Stimulated activated CD8-positive, alpha-beta memory T cell treated with anti-CD3 and anti-CD28 coated beads, Interleukin-15, amount 100 ng/mL, for 1 hour (primary cell): ENCODE measurements at places on chromosomes 4 and X.

DNA sequence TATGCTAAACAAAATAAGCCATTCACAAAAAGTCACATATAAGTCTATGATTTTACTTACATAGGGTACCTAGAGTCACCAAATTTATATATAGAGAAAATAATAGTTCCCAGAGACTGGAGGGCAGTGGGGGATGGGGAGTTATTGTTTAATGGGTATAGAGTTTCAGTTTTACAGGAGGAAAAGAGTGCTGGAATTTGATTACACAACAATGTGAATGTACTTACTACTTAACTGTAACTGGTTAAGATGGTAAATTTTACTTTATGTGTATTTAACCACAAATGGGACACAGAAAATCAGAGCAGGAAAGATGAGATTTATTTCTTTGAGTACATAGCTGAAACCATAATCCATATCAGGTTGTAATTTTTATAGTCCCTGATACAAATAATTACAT is 144.4 kb downstream of the TMA16 start:
- no peak for DNase-seq

DNA sequence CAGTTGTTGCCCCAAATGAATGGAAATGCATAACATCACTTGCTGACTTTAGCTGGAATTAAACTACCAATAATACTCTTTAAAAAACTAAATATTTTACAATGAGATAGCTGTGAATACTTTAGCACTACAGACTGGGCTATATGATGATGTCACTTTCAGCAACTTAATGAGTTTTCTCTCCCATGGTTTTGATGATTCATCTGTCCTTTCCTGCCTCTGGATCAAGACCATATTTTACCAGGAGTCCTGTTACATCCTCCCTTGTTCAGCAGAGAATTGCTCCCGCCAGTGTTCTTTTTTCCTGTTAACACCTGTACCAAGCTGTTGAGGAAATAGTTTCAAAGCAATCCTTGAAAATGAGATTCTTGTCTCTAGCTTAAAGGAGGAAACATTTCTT is 543.0 kb downstream of the SPRY1 start:
- no peak for DNase-seq

DNA sequence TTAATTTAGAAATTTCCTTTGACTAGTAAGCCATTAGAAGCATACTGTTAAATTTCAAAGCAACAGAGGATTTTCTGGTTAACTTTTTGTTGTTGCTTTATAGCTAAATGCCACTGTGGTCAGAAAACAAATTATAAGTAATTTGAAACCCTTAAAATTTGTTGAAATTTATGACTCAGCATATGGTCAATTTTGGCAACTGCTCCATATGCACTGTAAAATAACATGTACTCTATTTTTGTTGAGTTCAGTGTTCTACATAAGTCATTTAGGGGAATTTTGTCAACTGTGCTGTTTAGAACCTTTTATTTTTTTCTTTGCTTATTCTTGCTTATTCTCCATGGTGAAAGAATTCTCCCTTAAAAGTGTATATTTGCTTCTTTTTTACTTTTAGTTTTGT is 28.6 kb downstream of the SCLT1 start:
- DNase-seq = no peak

- no peak for DNase-seq
These were observed 591.7 kb downstream of the CCSER1 start for GRCh38 chr4:90718931-90719330.

DNA sequence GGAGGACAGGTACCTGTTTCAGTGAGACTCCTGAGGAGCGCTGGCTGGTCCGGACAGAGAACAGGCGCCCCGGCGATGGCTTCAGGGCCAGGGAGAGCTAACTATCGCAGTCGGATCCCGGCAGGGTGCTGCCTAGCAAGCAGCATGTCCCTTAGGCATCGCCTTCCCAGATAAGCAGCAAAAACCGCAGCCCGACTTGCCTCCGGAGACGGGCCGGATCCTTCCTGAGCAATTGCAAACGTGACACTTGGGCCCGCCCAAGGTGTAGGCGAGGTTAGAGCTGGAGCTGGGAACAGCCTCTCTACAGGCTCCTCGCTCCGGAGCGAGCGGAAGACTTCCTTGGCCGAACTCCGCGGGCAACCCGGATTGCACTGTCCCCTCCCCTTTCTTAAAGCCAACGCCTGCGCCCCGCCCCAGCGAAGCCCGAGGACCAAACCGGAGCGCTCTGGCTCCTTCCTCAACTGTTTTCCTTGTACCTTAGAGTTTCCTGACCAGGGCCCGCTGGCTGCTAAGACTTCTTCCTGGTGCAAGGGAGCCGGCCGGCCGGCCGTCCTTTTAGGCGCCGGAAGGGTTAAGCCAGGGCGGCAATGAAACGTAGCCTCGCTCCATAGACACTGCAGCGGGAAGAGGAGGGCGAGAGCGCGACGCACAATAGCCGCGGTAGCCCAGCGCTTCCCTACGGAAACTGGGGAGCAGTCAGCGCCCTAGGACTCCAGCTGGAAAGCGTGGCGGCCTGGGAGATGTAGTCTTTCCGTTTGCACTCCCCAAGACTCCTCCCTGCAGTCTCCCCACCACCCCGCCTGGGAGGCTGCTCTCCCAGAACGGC is at the start of gene OPHN1:
Gene OPHN1, minus strand, starts transcription at position 341 of the 826 bp plus-strand sequence. CDS start 475 bp downstream, outside the sequence.
- no peak for DNase-seq

GRCh38 chr4:35614120-35614519 is 630.2 kb downstream of the ARAP2 start:
- DNase-seq = no peak

GRCh38 chrX:122703762-122704161 is 480.3 kb upstream of the GRIA3 start:
- DNase-seq = no peak

DNA sequence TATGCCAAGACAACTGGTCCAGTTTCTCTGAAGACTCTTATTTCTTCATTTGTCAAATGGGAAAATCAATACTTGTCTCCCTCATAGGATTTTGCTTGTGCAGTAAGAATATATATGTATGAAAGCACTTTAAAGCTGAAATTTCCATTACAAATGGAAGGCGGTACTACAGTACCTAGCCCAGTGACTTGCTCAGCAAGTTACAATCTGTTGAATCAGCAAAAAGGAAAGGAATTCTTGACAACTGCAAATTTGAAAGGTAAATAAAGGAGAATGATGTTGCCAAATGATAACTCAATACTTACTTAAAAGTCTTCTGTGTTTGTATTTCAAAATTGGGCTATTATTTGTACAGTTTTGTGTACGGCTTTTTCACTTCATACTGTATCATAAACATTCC is 71.1 kb downstream of the PKD2 start:
- DNase-seq = no peak

GRCh38 chr4:84870398-84871163 is 95.9 kb downstream of the WDFY3 start:
- DNase-seq = no peak

DNA sequence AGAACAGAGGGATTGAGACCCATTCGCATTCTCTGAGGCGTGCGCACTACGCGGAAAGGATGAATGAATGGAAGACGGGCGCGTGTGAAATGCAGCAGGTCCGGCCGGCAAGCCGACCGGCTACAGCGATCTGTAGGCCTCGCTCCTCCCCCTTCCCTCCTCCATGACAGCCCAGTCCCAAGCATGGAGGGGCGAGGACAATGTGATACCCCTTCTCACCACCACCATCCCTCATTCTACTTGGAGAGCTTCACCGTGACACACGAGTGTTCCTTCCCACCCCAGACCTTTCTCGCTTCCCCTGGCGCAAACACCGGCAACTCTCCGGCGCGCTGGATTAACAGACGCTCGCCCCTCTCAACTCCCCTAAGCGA is 815 bp downstream of the EIF4E start:
- peak; percentile 27 for DNase-seq

GRCh38 chrX:40087425-40088298 is 10.1 kb downstream of the BCOR start:
- no peak for DNase-seq

DNA sequence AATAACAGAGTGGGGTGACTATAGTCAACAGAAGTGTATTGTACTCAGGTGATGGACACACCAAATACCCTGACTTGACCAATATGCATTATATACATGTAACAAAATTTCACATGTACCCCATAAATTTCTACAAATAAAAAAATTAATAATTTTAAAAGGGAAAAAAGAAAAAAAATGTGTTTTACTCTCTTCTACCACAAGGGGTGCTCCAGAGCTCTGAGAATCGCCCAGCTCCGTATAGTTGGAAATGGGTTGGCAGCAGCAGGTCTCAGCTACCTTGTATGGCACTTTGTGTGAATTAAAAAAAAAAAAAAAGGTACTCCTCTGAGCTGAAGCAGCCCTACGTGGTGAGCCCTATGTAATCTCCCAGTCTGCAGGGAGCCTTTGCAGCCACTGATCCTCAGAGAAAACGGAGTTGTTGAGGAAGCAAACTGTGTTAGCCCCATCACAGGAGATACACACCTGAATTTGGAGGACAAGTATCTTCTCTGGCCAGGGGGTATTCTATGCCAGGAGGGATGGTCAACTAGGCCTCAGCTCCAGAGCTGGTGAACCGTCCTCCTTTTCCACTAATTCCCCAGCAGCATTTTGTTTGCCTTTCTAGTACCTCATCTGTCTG is 17.2 kb upstream of the POLA1 start:
- DNase-seq = no peak

DNA sequence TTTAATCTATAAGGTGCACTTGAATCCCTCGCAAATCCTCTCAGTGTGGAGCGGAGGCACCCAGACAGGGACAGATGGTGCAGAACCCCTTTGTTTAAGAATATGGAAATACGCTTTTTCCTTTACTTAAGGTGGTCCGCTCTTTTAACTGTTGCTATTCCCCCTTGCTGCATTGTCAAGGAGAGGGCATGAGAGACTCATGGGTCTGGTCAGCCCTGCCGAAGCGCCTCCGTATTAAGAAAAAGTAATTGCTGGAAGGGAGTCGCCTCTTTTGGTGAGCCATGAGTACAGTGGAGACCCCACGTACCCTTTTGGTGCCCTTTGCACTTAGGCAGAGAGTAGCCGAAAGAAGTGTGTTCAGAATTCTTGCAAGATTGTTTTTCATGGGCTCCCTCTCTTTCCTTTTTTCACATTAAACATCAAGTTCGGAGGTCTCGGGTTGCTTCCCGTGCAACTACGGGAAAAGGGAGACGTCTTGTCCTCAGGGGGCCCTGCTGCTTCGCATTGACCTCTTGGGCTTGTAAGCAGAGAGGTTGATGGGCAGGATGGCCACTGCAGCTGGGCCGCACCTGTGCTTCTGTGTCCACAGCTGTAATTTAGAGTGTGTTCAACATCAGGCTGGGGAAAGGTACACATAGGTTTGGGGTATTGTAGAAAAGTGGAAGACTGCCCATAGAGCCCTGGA is 109.6 kb downstream of the SPRY1 start:
- no peak for DNase-seq

GRCh38 chr4:128449251-128449650 is 161.6 kb upstream of the PGRMC2 start:
- DNase-seq = no peak

GRCh38 chrX:130080791-130081367 is 29.4 kb downstream of the ELF4 start:
- no peak for DNase-seq
